ENCODE measurements at places on chromosomes 6 and 20.

- no peak for DNase-seq
- no peak overlapping the region for H3K4me3 ChIP-seq
- H3K4me1 ChIP-seq = peaks cover 5% of the 10 kb centered on the region
- H3K36me3 ChIP-seq = no peaks in the 10 kb centered on the region
- H3K27ac ChIP-seq = no peak overlapping the region
These were observed 165.6 kb downstream of the ATXN1 start for GRCh38 chr6:16595514-16596120.

- H3K4me1 ChIP-seq = no peaks in the 10 kb centered on the region
- H3K27me3 ChIP-seq = no peaks in the 10 kb centered on the region
- no peak for DNase-seq
- no peak overlapping the region for H3K4me3 ChIP-seq
- H3K36me3 ChIP-seq = no peaks in the 10 kb centered on the region
These were observed 382.6 kb upstream of the JAG1 start for GRCh38 chr20:11056414-11056813.

- no peaks in the 10 kb centered on the region for H3K36me3 ChIP-seq
- H3K27me3 ChIP-seq = no peaks in the 10 kb centered on the region
- H3K4me3 ChIP-seq = no peak overlapping the region
- no peaks in the 10 kb centered on the region for H3K4me1 ChIP-seq
- no peak overlapping the region for H3K27ac ChIP-seq
These were observed 23.4 kb downstream of the MEP1A start for GRCh38 chr6:46816626-46817025.

GRCh38 chr6:4124351-4124750 is 11.0 kb downstream of the ECI2 start:
- no peak overlapping the region for H3K4me3 ChIP-seq
- H3K27me3 ChIP-seq = no peaks in the 10 kb centered on the region
- peaks cover 62% of the 10 kb centered on the region for H3K36me3 ChIP-seq
- DNase-seq = no peak

GRCh38 chr20:4076671-4077070 is 61.3 kb upstream of the RNF24 start:
- no peaks in the 10 kb centered on the region for H3K4me1 ChIP-seq
- H3K36me3 ChIP-seq = no peaks in the 10 kb centered on the region
- H3K27ac ChIP-seq = no peak overlapping the region
- no peak for DNase-seq
- no peak overlapping the region for H3K4me3 ChIP-seq

- peak overlapping the region; percentile 90 for H3K27ac ChIP-seq
- H3K4me1 ChIP-seq = peaks cover 34% of the 10 kb centered on the region
- DNase-seq = peak; percentile 71
These were observed 78.1 kb downstream of the PRDM1 start for GRCh38 chr6:106163966-106164877.

GRCh38 chr6:110348961-110349690 is 9.0 kb downstream of the METTL24 start:
- H3K4me3 ChIP-seq = no peak overlapping the region
- H3K27me3 ChIP-seq = no peaks in the 10 kb centered on the region
- DNase-seq = no peak
- no peaks in the 10 kb centered on the region for H3K4me1 ChIP-seq
- no peaks in the 10 kb centered on the region for H3K36me3 ChIP-seq

GRCh38 chr6:113078791-113079190 is 731.7 kb downstream of the RFPL4B start:
- no peak overlapping the region for H3K27ac ChIP-seq
- no peak for DNase-seq
- H3K36me3 ChIP-seq = no peaks in the 10 kb centered on the region
- H3K4me3 ChIP-seq = no peak overlapping the region

DNA sequence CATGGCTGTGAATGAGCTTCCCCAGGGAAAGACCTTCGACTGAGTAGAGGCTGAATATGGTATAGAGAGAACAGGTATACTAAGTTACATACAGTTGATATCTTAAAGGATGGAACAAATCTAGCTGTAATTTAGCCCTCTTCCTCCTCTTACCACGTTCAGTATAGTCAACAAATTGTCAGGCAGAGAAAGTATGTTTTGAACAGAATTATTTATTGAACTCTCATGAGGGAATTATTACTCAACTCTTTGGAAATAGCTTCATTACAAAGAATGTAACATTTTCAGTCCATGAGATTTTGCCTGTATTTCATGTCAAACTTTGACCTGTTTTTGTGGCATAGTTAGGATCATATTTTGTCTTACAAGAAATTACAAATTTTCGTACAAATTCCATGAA is 63.0 kb downstream of the SH3BGRL2 start:
- no peak for DNase-seq
- no peak overlapping the region for H3K27ac ChIP-seq
- no peaks in the 10 kb centered on the region for H3K27me3 ChIP-seq
- no peaks in the 10 kb centered on the region for H3K4me1 ChIP-seq
- no peaks in the 10 kb centered on the region for H3K36me3 ChIP-seq

- no peaks in the 10 kb centered on the region for H3K36me3 ChIP-seq
- H3K27ac ChIP-seq = no peak overlapping the region
- no peak overlapping the region for H3K4me3 ChIP-seq
- no peaks in the 10 kb centered on the region for H3K4me1 ChIP-seq
These were observed 89.4 kb downstream of the ECT2L start for GRCh38 chr6:138885156-138885819.

- peak overlapping the region; percentile 59 for H3K4me3 ChIP-seq
- H3K36me3 ChIP-seq = peaks cover 8% of the 10 kb centered on the region
- DNase-seq = no peak
- peaks cover 22% of the 10 kb centered on the region for H3K4me1 ChIP-seq
- H3K27ac ChIP-seq = peak overlapping the region; percentile 38
- H3K27me3 ChIP-seq = no peaks in the 10 kb centered on the region
These were observed 338 bp downstream of the SRXN1 start for GRCh38 chr20:652615-653109.

- H3K27me3 ChIP-seq = no peaks in the 10 kb centered on the region
- DNase-seq = no peak
- H3K4me3 ChIP-seq = no peak overlapping the region
- no peak overlapping the region for H3K27ac ChIP-seq
These were observed 40.2 kb downstream of the FOXP4 start for GRCh38 chr6:41586252-41587007.

- H3K27ac ChIP-seq = no peak overlapping the region
- H3K4me1 ChIP-seq = peaks cover 62% of the 10 kb centered on the region
- no peaks in the 10 kb centered on the region for H3K36me3 ChIP-seq
- no peak overlapping the region for H3K4me3 ChIP-seq
- no peak for DNase-seq
These were observed 122.2 kb upstream of the PTPN1 start for GRCh38 chr20:50387996-50388332.

- no peak overlapping the region for H3K4me3 ChIP-seq
- no peaks in the 10 kb centered on the region for H3K4me1 ChIP-seq
- H3K36me3 ChIP-seq = no peaks in the 10 kb centered on the region
These were observed 101.5 kb downstream of the PHACTR3 start for GRCh38 chr20:59705651-59706399.

- no peak overlapping the region for H3K27ac ChIP-seq
- no peaks in the 10 kb centered on the region for H3K27me3 ChIP-seq
- DNase-seq = no peak
- peaks cover 48% of the 10 kb centered on the region for H3K36me3 ChIP-seq
- H3K4me1 ChIP-seq = peaks cover 16% of the 10 kb centered on the region
These were observed 3.8 kb downstream of the PDRG1 start for GRCh38 chr20:31948008-31948407.

DNA sequence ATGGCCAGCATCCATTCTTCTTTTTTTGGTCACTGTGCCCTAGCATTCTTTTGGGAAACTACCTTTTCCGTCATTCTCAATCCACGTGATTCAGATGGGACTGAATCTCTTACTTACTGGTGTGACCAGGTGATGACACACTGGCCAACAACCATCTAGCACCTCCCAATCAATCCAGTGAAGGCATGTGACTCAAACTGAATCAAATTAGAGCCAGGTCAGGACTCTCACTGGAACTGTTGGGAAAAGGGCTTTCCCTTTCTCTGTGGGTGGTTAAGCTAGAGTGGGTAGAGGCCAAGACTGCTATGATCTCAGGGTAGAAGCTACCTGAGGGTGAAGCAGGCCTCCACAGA is 36.2 kb upstream of the ZMYND8 start:
- DNase-seq = no peak
- no peak overlapping the region for H3K4me3 ChIP-seq
- no peaks in the 10 kb centered on the region for H3K36me3 ChIP-seq
- H3K27me3 ChIP-seq = no peaks in the 10 kb centered on the region

DNA sequence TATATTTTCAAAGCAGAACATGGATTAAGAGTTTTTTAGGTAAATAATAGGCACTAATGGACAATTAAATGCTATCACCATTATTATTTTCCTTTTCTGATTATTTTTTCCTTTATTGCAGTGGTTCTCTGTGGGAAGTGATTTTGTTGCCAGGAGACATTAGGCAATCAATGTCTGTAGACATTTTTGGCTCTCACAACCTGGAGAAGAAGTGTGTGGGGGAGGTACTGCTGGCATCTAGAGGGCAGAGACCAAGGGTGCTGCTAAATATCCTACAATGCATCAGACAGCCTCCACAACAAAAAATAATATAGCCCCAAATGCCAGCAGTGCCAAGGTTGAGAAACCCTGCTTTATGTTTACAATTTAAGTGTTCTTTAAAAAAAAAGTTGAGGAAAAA is 8.3 kb downstream of the IFNGR1 start:
- no peak overlapping the region for H3K4me3 ChIP-seq
- no peaks in the 10 kb centered on the region for H3K27me3 ChIP-seq
- H3K27ac ChIP-seq = no peak overlapping the region
- peaks cover 17% of the 10 kb centered on the region for H3K4me1 ChIP-seq
- no peak for DNase-seq

- no peak overlapping the region for H3K4me3 ChIP-seq
- no peaks in the 10 kb centered on the region for H3K27me3 ChIP-seq
- no peaks in the 10 kb centered on the region for H3K4me1 ChIP-seq
- H3K36me3 ChIP-seq = no peaks in the 10 kb centered on the region
These were observed 336.4 kb downstream of the CDH26 start for GRCh38 chr20:60294632-60295031.

GRCh38 chr6:114939630-114940029 is 596.8 kb upstream of the HS3ST5 start:
- no peaks in the 10 kb centered on the region for H3K27me3 ChIP-seq
- no peak for DNase-seq
- no peaks in the 10 kb centered on the region for H3K36me3 ChIP-seq
- no peaks in the 10 kb centered on the region for H3K4me1 ChIP-seq
- no peak overlapping the region for H3K27ac ChIP-seq

DNA sequence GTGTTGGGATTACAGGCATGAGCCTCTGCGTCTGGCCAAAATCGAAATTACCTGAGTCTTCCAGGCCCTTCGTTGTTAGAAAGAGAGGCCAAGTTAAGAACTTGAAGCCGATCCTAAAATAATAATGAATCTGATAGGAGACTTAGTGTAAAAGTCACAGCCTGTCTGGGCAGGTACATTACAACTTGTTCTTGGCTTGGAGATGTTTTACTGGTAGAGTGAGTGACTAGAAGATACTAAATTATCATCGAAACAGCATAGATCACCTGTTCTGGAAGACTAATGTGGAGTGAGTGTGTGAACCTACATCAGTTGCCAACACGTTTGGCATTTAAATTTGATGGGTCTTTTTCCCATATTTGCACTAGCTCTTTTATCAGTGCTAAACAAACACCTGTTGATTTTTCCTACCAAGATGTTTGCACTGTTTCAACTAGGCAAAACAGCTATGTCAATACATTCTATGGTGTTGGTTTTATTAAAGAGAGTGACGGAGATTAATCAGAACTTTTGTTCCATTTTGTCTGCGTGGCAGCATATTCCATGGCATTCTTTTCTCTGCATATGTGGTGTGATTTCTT is 4.6 kb upstream of the TMEM217 start:
- peaks cover 13% of the 10 kb centered on the region for H3K4me1 ChIP-seq
- H3K36me3 ChIP-seq = no peaks in the 10 kb centered on the region
- no peak overlapping the region for H3K27ac ChIP-seq

GRCh38 chr20:23404196-23404595 is 17.1 kb downstream of the NAPB start:
- no peaks in the 10 kb centered on the region for H3K27me3 ChIP-seq
- DNase-seq = no peak
- no peak overlapping the region for H3K4me3 ChIP-seq
- H3K4me1 ChIP-seq = no peaks in the 10 kb centered on the region

DNA sequence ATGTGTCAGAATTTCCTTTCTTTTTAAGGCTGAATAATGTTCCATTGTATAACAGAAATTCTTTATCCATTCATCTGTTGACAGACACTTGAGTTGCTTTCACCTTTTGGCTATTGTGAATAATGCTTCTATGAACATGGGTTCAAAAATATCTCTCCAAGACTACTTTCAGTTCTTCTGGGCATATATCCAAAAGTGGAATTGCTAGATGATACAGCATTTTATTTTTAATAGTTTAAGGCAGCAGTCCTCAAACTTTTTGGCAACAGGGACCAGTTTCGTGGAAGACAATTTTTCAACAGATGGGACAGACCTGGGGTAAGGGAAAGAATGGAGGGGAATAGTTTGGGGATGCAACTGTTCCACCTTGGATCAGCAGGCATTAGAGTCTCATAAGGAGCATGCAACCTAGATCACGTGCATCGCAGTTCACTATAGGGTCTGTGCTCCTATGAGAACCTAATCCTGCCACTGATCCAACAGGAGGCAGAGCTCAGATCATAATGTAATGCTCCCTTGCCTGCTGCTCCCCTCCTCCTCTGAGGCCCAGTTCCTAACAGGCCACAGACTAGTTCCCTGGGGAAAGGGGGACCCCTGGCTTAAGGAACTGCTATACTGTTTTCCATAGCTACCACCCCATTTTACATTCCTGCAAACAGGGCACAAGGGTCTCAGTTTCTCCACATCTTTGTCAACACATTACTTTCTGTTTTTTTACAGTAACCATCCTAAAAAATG is 239.9 kb upstream of the RNF217 start:
- H3K4me3 ChIP-seq = no peak overlapping the region
- DNase-seq = no peak

DNA sequence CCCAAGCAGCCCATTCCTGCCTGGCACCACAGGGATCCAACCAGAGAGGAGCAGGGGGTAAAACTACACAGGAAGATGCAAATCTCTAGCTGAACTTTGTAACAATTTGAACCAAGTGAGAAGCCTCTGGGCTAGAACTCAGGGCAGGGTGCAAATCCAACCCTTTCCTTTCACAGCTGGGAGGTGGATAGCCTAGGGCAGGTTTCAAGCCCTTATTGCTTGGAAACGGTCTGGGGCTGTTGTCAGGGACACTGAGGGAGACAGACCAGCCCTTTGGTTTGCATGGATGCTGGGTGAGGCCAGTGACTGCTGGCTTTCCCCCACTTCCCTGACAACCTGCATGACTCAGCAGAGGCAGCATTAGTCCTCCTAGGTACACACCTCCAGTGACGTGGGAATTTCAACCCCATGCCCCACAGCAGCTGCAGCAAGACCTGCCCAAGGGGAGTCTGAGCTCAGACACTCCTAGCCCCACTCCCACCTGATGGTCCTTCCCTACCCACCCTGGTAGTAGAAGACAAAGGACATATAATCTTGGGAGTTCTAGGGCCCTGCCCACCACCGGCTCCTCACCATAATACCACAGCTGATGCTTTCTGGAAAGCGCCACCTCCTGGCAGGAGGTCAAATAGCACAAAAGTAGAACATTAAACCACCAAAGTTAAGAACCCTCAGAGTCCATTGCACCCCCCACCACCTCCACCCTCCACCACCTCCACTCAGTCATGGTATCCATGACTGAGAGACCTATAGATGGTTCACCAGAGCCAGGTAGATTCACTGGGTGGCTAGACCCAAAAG is 797.7 kb upstream of the MAN1A1 start:
- no peaks in the 10 kb centered on the region for H3K36me3 ChIP-seq
- H3K4me3 ChIP-seq = no peak overlapping the region
- DNase-seq = no peak
- H3K27ac ChIP-seq = no peak overlapping the region

Data from natural killer cell (primary cell).